ENCODE measurements at places on chromosomes 5 and 9. TPM values are rescaled to one million over a fixed set of nuclear protein-coding genes. Genes with fewer than 3 reads are reported as not detected.

DNA sequence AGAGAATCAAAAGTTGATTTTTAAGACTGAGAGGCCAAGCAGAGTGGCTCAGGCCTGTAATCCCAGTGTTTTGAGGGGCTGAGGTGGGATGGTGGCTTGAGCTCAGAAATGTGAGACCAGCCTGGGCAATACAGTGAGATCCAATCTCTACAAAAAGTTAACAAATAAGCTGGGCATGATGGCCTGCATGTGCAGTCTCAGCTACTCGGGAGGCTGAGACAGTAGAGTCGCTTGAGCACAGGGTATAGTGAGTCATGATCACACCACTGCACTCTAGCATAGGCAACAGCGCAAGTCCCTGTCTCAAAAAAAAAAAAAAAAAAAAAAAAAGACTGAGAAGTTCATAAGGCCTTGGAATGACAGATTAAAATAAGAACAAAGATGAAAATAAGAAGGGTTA lies 177.2 kb downstream of the TMEM232 start:
- no peaks in the 10 kb centered on the region for H3K4me1 ChIP-seq
- no peak for DNase-seq
- H3K36me3 ChIP-seq, result no peaks in the 10 kb centered on the region
- no peaks in the 10 kb centered on the region for H3K27me3 ChIP-seq
- H3K27ac ChIP-seq, result no peak overlapping the region

GRCh38 chr5:149217096-149217802 lies 54.4 kb upstream of the AFAP1L1 start:
- H3K27ac ChIP-seq, result no peak overlapping the region
- no peak overlapping the region for H3K4me3 ChIP-seq
- no peaks in the 10 kb centered on the region for H3K4me1 ChIP-seq
- DNase-seq, result no peak
- peaks cover 16% of the 10 kb centered on the region for H3K27me3 ChIP-seq

DNA sequence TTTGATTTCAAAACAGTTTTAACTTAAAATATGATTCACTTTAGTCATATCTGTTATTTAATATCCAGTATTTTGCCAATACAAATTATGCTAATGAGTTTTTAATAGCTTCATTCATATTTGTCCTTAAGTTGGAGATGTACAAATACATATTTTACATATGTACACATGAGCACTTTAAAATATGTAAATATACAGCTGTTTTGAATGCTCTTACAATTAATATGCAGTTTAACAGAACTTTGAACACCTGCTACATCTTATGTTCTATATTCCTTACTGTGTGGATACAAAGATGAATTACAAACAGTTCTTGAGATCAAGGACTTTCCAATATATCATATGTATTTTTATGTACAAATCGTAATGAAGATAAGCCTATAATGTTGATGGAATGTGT lies 74.0 kb downstream of the CHSY3 start:
- no peaks in the 10 kb centered on the region for H3K4me1 ChIP-seq
- no peak overlapping the region for H3K4me3 ChIP-seq
- no peaks in the 10 kb centered on the region for H3K36me3 ChIP-seq
- no peak overlapping the region for H3K27ac ChIP-seq

GRCh38 chr9:115957585-115957984 lies 196.0 kb upstream of the PAPPA start:
- no peak for DNase-seq
- no peak overlapping the region for H3K4me3 ChIP-seq
- H3K27ac ChIP-seq, result no peak overlapping the region
- H3K27me3 ChIP-seq, result no peaks in the 10 kb centered on the region
- no peaks in the 10 kb centered on the region for H3K36me3 ChIP-seq

GRCh38 chr5:34058532-34058931 lies 15.5 kb upstream of the C1QTNF3 start:
- H3K36me3 ChIP-seq, result no peaks in the 10 kb centered on the region
- H3K27me3 ChIP-seq, result no peaks in the 10 kb centered on the region
- no peak for DNase-seq
- no peaks in the 10 kb centered on the region for H3K4me1 ChIP-seq

DNA sequence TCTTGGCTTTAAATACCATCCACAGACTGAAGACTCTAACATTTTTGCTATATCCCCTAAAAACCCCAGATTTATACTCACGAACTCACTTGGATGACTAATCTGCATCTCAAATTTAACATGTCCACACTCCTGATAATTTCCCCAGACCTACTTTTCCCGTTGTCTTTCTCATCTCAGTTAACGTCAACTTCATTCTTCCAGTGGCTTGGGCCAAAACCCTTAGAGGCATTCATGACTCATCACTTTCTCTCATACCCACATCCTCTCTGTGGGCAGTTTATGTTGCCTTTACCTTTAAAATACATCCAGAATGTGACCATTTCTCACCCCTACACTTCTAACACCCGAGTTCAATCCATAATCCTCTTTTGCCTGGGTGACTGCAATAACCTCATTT lies 96.7 kb downstream of the EDIL3 start:
- no peaks in the 10 kb centered on the region for H3K27me3 ChIP-seq
- H3K36me3 ChIP-seq, result no peaks in the 10 kb centered on the region
- no peaks in the 10 kb centered on the region for H3K4me1 ChIP-seq
- no peak overlapping the region for H3K27ac ChIP-seq

DNA sequence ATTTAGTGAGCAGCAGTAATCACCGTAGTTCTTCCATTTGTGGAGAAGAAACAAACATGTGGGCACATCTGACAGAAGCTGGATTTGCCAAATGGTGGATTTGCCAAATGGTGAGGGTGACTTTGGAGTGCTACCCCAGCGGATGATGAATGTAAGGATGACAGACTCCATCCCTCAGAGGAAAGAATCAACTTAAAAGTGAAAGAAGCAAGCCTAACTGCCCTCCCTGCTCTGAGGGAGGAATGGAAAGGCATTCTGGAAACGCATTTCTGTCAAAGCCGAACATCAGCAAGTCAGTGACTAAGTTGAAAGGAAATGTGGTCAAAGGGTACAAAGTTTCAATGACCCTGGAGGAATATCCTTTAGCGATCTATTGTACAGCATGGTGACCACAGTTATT lies 143.5 kb downstream of the GPBP1 start:
- no peak overlapping the region for H3K27ac ChIP-seq
- DNase-seq, result no peak
- H3K4me1 ChIP-seq, result no peaks in the 10 kb centered on the region
- H3K4me3 ChIP-seq, result no peak overlapping the region
- H3K27me3 ChIP-seq, result no peaks in the 10 kb centered on the region
- no peaks in the 10 kb centered on the region for H3K36me3 ChIP-seq

GRCh38 chr9:91407580-91408318 lies 15.9 kb downstream of the NFIL3 start:
- no peak for DNase-seq
- H3K27me3 ChIP-seq, result no peaks in the 10 kb centered on the region
- H3K4me1 ChIP-seq, result no peaks in the 10 kb centered on the region
- no peaks in the 10 kb centered on the region for H3K36me3 ChIP-seq
- no peak overlapping the region for H3K27ac ChIP-seq
- no peak overlapping the region for H3K4me3 ChIP-seq

- no peaks in the 10 kb centered on the region for H3K36me3 ChIP-seq
- H3K4me1 ChIP-seq, result no peaks in the 10 kb centered on the region
- peak; percentile 80 for DNase-seq
- no peaks in the 10 kb centered on the region for H3K27me3 ChIP-seq
- H3K27ac ChIP-seq, result no peak overlapping the region
These were observed 154.3 kb downstream of the SPOCK1 start for GRCh38 chr5:137344723-137345322.

- DNase-seq, result no peak
- no peaks in the 10 kb centered on the region for H3K4me1 ChIP-seq
- H3K27ac ChIP-seq, result no peak overlapping the region
These were observed 13.8 kb downstream of the IL9 start for GRCh38 chr5:135881819-135882218.

- H3K27ac ChIP-seq, result peak overlapping the region; percentile 98
- peak; percentile 62 for DNase-seq
- H3K4me3 ChIP-seq, result peak overlapping the region; percentile 91
These were observed 663 bp upstream of the SMIM27 start for GRCh38 chr9:32551276-32552051.

GRCh38 chr9:90974016-90974415 lies 172.4 kb downstream of the SYK start:
- no peak overlapping the region for H3K4me3 ChIP-seq
- no peaks in the 10 kb centered on the region for H3K36me3 ChIP-seq
- no peaks in the 10 kb centered on the region for H3K27me3 ChIP-seq
- DNase-seq, result no peak
- H3K4me1 ChIP-seq, result no peaks in the 10 kb centered on the region
- H3K27ac ChIP-seq, result no peak overlapping the region

IL11RA gene
- total RNA-seq, result 12.1 TPM

ADGRV1 gene
- total RNA-seq, result 4.0 TPM

GPR151 gene
- not detected for total RNA-seq

TPM2 gene
- 39.2 TPM for total RNA-seq

SPOCK1 gene
- total RNA-seq, result 2.5 TPM

NPDC1 gene
- 81.4 TPM for total RNA-seq

COL27A1 gene
- 37.6 TPM for total RNA-seq
